ENCODE measurements at places on chromosomes 16 and 17. TPM values are rescaled to one million over a fixed set of nuclear protein-coding genes. Genes with fewer than 3 reads are reported as not detected.

RCVRN gene
- not detected for total RNA-seq

- peak; percentile 14 for DNase-seq
Measured at GRCh38 chr16:83233153-83233552, 574.6 kb upstream of the HSBP1 start.

CCT6B gene
- 5.6 TPM for total RNA-seq

CCL8 gene
- not detected for total RNA-seq

- no peak for DNase-seq
Measured at GRCh38 chr17:74123350-74123749, 80.1 kb upstream of the RPL38 start.

GRCh38 chr16:2825906-2826305 is 4.2 kb upstream of the ZG16B start:
- no peak for DNase-seq

PRSS8 gene
- 11.6 TPM for total RNA-seq

- no peak for DNase-seq
Measured at GRCh38 chr16:79334127-79334526, 266.4 kb downstream of the MAF start.

DNA sequence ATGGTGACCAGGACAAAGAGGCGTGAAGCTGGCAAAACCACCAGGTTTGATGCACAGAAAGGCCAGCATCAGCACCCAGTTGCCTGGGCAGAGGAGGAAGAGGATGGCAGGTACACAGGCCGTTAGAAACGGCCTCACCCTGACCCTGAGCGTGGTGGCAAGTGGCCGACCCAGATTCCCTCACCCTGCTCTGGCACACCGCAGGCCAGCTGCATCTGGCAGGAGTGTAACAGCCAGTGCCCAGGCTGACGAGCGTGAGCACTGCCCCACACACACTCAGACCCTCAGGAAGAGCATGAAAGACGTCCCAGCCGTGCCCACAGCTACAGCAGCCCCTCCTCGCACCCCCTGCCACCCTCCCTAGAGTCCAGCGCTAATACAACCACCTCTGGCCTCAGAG is 82.0 kb downstream of the ANKRD11 start:
- DNase-seq, result no peak

RETREG3 gene
- 47.7 TPM for total RNA-seq

NR1D1 gene
- 3.7 TPM for total RNA-seq

GPRC5B gene
- total RNA-seq, result 15.5 TPM

GRCh38 chr17:64157669-64158180 is 27.8 kb upstream of the ERN1 start:
- no peak for DNase-seq

- peak; percentile 46 for DNase-seq
Measured at GRCh38 chr17:38425744-38426143, 2.5 kb upstream of the ARHGAP23 start.

DNA sequence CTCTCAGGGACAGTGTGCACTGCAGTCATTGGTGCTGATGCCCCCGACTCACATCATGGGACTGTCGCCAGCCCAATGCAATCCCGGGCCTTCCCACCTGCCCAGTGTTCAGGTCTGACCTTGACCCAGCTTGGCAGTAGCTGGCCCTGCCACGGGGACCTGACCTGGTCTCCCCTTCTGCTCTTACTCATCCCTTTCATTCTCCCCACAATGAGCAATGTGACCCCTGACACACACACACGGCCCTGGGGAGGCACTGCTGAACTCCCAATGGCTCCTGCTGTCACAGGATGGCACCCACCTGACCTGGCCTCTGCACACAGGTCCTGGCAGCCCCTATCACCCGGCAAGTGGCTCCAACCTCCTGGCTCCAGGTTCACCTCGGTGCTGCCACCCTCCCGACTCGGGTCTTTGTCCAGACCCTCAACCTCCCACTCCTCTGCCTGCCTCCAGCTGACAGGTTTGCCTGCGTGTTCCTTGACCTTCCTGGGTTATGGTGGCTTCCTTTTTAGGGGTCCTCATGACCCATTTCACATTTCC is 6.6 kb downstream of the CD300C start:
- DNase-seq, result no peak

DNA sequence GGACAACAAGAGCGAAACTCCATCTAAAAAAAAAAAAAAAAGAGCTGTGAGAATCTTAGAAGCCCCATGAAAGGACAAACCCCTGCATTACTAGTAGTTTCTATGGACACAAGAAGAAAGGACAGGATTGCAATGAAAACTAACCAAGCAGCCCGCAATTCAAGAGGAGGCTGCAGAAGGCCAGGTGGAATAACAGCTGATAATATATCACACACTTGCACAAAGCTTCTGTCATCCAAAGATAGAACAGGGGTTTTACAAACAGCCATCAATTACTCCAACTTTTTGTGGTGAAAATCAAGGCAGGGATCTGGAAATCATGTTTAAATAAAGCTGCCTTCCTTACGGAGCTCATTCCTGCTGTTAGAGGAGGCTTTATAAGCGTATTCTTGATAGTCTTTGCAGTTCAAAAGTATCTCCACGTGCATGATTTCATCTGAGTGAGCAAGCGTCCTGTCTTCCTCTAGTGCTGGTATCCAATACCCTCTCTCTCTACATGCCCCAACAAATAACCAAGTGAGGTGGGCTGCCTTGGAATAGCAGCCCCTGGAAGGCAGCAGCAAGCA is 23.1 kb upstream of the TMEM94 start:
- no peak for DNase-seq

GRCh38 chr17:19288453-19288852 is 51.3 kb downstream of the EPN2 start:
- DNase-seq, result peak; percentile 75

DNA sequence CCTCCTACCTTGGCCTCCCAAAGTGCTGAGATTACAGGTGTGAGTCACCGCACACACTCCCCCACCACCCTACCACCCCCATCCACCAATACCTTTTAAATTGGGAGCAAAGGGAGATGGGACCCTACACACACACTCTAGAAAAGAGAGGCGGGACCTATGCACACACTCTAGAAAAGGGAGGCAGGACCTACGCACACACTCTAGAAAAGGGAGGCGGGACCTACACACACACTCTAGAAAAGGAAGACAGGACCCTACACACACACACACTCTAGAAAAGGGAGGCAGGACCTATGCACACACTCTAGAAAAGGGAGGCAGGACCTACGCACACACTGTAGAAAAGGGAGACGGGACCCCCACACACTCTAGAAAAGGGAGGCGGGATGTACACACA is 18.9 kb downstream of the TPSD1 start:
- no peak for DNase-seq

DNA sequence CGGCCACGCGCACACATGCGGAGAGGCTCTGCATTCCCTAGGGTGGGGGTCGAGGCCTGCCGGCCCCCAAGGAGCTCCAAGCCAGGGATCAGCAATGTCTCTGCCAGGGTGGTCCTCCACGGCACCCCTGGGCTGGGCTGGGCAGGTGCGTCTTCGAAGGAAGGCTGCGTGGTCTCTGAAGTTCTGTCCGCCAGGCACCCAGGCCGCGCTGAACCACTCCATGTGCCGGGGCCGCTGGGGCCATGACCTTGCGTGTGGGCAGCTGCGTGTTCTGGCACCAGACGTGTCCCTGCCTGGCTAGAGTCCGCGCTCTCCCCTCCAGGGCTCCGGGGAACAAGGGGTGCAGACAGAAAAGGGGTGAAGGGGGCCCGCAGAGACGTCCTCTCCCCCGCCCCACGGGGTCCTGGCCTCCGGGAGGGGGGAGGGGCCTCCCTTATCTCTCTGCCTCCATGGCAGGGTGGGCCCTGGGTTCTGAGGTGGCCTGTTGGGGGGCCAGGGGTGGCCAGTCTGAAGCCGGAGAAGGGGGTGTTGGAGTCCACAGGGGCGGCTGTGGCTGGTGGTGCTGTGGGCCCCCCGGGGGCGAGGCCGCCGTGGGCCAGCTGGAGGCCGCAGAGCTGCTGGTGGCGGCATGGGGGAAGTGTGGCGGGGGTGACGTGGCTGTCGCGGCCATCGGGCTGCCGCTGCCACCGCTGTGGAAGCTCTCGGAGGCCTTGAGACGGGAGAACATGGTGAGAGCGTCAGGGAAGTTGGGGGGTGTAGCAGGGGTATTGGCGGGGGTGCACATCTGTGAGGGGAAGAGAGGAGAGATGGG is 5.3 kb downstream of the UBALD1 start:
- no peak for DNase-seq

DNA sequence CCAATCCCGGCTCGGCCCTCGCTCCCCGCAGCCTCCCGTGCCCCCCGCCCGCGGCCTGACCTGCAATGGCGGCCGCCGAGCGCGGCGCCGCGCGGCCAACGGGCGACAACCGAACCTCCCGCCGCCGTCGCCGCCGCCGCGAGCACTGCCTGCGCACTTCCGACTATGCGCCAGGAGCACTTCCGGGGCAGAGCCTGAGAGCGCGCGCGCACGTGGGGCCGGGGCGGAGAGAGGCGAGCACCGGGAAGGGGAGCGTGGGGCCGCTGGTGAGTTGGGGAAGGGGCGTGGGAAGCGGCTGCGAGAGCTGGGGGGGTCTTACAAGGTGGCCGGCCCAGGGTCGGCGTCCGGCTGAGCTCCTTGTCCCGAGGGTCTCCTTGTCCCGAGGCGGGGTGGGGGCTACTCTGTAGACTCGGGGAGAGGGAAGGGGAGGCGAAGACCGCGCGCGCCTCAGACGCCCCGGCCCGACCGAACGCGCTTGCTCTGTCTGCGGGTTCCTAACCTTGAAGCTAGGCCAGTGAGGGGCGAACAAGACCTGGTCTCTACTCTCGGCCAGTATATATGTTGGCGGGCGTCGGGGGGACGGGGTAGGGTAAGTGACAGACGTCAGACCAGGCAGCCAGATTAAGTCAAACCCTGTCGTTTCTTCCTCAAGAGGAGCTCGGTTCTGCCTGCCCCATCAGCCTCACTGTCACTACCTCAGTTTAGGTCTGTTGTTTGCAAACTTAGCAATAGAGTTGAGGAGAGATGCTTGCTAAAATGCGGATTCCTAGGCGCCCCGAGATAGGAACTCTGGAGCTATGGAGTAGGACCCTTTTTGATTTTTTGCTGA is at the start of the genes CHTF8 and UTP4:
TSS of gene CHTF8 (minus strand) at position 165 of the 829 bp plus-strand sequence. CDS start 11,130 bp downstream, outside the sequence.
TSS of gene UTP4 (plus strand) at position 226 of the 829 bp plus-strand sequence. CDS start 811 bp downstream, outside the sequence.
- peak; percentile 93 for DNase-seq

DNA sequence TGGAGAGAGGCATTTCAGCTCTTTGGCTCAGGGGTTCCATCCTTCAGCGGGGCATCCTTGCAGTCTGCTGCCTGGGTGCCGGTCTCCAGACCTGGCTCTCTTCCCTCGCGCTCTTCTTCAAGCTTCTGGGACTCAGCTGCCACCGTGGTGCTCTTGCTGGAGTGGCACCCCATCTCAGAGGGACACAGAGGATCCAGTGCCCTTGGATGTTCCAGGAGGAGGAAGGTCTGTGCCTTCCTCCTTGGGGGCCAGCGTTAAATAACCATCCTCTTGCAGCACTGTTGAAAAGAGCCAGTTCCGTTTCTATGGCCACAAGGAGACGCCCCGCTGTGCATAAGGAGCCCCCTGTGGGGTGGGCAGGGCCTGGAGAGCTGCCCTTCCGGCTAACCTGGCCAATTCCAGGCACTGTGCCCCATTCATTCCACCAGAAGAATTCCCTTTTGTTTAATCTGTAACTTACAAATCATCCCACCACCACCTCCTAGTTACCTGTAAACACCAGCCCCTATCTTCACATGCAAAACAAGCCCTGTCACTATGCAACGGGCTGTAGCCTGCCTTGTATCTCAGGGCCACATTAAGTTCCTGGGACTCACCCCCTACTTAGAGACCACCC is 8.6 kb downstream of the CHD9NB start:
- DNase-seq, result no peak

DNA sequence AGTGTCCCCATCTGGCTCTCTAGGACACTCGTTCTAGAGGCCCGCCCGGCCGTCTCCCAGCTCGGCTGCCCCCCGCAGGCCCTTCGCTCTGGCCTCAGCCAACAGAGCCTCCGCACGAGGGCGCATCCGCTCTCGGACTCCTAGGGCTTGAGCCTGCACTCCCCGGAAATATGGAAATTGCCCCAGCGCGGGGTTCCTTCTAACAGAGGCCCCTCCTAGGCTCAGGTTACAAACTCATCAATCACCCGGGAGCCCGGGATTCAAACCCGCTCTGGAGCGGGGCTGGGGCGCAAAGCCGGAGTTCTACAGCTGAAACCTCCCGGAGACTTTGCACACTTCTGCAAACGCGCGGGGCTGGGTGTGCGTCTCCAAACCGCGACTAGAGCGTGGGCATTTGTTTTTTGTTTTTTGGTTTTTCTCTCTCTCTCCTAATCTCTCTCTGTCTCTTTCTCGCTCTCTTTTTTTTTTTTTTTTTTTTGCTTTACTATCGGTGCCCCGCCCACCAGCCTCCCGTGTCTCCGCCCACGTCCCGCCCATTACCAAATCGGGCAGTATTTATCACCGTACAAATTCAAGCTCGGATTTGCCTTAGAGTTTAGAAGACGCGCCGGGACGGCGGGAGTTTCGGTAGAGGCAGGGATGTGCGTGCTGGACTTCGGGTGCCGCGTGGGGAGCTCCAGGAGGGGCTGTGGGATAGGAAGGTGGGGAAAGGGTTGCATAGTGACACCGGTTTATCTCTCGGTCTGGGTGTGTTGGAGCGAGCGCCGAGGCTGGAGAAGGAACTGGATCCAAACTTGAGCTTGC is 2.4 kb upstream of the FOXL1 start:
- DNase-seq, result peak; percentile 96

DNA sequence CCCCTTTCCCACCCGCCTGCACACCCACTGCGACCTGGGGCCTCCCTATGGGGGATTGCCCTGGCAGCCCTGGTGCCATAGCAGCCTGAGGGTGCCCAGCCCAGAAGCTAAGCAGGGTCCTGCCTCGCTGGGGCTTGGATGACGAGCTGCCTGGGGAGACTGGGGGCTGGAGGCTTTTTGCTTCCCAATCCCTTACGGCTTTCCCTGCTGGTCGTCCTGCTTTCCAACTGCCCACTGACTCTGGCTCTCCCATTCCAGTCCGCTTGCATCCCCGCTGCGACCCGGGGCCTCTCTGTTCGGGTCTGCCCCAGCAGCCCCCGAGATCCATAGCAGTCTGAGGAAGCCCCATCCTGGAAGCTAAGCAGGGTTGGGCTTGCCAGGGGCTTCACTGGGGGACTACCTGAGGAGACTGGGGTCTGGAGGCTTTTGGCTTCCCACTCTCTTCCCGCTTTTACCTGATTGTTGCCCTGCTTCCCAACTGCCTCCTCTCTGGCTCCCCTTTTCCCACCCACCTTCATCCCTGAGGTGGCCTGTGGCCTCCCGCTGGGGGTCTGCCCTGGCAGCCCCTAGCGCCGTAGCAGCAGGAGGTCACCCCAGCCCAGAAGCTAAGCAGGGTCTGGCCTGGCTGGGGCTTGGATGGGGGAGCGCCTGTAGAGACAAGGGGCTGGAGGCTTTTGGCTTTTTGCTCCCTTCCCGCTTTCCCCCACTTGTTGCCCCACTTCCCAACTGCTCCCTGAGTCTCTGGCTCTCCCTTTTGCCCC is 2292.8 kb downstream of the TP53TG3F start:
- DNase-seq, result no peak
